ENCODE measurements at places on chromosomes 6 and 20. TPM values are rescaled to one million over a fixed set of nuclear protein-coding genes. Genes with fewer than 3 reads are reported as not detected.

CPXM1 gene
- 258 TPM for polyA plus RNA-seq

PXDC1 gene
- polyA plus RNA-seq, result 24.0 TPM

ADTRP gene
- 3.3 TPM for polyA plus RNA-seq

BMP2 gene
- 20.1 TPM for polyA plus RNA-seq

C6orf58 gene
- 1.0 TPM for polyA plus RNA-seq

ME1 gene
- 2.3 TPM for polyA plus RNA-seq

- no peak for DNase-seq
These were observed 271.4 kb upstream of the MAN1A1 start for GRCh38 chr6:119620846-119621555.

DNA sequence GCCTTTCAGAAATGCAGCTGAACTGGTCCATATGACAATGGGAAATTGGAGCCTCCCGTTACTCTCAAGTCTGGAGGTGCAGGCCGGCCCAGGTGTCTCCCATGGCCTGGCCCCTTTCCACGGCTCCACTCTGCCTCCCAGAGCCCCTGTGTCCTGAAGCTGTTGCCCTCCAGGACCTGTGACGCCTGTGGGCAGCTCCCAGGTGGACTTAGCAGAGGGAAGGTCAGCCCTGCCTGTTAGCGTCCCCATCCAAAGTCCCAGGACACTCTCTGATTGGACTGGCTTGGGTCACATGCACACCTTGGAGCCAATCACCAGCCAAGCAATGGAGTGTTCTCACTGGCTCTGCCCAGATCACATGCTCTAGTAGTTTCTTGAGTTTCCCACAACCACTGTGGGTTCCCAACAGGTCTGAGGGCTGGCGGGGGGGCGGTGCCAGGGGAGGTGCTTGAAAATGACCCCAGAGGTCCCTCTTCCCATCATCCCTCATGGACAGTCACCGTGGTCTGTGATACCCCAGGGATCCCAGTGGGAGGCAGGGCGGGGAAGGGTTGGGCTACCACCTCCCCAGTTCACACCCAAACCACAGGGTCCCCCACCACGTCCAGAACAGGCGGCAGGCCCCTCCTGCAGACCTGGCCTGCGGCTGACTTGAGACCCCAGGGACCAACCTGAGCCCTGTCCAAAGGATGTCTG is 135.6 kb downstream of the TAF4 start:
- no peak for DNase-seq

DNA sequence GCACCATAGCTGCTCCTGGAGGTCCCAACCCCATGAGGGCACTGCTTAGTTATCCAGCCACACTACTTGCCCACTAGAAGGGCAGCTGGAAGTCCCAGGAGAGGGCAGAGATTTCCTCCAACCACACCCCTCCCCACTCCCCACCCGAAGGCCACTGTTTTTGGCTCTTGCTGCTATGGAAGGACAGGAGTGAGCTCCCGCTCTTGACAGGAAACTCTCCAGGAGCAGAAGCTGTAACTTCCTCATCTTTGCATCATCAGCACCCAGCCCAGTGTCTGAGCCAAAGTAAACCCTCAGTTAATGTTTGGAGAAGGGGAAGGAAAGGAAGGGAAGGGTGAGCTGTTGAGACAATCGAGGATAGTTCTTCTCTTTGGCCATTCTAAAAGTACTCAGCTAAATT is 120.7 kb downstream of the MTFR2 start:
- DNase-seq, result no peak

DNA sequence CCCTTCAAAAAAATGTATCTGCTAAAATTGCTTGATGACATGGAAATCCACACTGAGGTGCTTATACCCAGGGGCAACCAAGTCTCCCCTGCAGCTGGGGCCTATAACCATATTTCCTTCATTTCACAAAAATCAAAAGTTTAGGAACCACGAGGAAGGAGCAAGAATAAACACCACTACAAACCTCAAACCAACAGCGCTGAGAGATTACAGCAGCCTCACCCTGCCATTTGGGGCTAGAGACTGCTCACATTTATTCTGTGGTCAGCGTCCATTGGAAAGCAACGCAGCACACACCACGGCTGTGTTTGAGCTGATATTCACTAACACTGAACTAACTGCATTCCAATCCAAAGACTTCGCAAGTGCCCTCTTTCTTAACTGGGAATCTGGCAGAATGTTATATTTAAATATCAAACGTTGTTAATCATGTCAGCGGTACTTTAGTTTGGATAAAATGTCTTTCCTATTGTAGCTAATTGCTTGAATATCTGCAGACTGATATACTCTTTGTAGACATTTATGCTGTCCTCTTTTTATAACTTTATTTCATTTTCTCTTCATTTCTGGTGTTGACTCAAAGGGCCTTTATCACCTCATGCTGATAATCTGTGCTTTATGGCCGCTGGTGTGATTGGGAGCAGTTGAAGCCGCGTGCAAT is 94.6 kb downstream of the FOXA2 start:
- DNase-seq, result no peak

- no peak for DNase-seq
These were observed 5.0 kb upstream of the ADGRF1 start for GRCh38 chr6:47047097-47047478.

- no peak for DNase-seq
These were observed at the start of gene NRSN1 for GRCh38 chr6:24125980-24126379. Gene NRSN1, plus strand, starts transcription at chr6:24126215. Its CDS starts 8,113 bp downstream, at chr6:24134328.

DNA sequence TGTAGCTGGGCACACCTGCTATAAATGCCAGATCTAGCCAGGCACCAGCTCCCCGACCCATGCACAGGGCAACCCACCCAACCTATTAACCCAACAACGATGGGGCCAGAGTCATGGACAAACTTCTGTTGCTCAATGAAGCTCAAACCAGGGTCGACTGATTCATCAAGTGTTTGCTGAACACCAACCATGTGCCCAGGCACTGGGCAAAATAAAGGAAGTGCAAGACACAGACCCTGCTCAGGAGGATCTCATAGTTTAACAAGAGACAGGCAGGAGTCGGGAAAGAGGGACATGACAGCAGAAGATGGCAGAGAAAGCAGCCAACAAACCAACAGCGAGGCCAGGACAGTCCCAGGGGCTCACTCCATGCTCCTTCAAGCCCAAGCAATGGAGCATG is 18.8 kb downstream of the KCNK5 start:
- DNase-seq, result no peak

GRCh38 chr6:109440331-109441068 is at the start of the genes PPIL6 and SMPD2:
Gene PPIL6, minus strand, starts transcription at chr6:109440628. Its CDS starts 38 bp downstream, at chr6:109440590.
Gene SMPD2, plus strand, starts transcription at chr6:109440724. Its CDS starts 398 bp downstream, at chr6:109441122.
- DNase-seq, result peak; percentile 92

GRCh38 chr6:167695831-167696230 is 130.9 kb upstream of the AFDN start:
- no peak for DNase-seq

- DNase-seq, result no peak
These were observed 31.0 kb downstream of the SUN5 start for GRCh38 chr20:32973077-32973717.

DNA sequence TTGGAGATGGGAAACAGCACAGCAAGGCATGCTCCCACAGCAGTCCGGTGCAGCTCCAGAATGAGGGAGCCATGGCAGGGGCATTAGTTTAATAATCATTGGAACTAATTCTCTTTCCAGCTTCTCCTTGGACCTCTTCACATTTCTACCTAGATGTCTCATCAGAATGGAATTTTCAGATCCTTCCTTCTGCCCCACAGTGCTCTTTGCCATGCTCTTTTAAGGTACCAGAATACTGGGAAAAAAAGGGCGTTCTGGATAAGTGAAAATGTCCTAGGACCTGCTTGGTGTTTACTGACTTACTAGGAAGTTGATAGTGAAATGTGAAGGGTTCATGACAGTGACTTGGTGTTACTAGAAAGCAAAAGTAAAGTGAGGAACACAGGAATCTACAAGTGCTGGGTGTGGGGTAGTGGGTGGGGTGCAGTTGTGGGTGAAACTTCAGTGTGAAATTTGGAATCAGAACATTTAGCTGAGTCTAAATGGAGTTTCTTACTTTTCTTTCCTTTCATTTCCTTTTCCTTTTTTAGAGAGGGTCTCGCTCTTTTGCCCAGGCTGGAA is 207.1 kb downstream of the ARID1B start:
- DNase-seq, result no peak
